Effector CD8-positive, alpha-beta T cell (primary cell): ENCODE measurements at places on chromosomes 7 and 10.

- no peak for DNase-seq
Measured at GRCh38 chr10:104441329-104442000, 87.8 kb downstream of the CFAP58 start.

DNA sequence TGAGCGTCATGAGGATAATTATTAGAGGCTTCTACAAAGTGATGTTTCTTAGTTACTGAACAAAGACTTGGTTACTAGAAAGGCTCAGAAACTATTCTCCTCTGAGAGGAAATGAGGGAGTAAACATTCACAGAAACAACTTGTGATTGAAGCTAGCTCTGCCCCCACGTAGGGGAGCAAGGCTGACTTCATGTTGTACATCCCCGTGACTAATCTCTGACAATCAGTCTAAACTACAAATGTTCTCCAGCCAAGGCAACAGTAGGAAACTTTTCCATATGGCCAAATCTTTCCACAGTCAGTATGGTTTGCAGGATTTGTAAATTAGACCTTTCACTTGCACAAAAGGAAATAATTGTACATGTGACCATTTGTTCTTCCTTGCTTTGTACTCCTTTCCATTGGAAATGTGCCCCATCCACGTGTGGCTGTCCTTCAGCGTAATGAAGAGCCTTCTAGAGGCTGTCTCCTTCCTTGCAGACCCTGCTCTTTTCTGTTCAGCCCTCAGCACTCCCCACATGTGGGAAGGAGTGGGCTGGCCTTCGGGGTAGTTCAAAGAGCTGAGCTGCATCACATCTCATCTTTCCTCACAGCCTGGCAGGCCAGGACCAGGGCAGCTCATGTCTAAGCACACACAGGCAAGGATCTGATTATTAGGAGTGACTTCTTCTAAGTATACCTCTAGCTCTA, 93.5 kb downstream of the PCGF5 start:
- no peak for DNase-seq

DNA sequence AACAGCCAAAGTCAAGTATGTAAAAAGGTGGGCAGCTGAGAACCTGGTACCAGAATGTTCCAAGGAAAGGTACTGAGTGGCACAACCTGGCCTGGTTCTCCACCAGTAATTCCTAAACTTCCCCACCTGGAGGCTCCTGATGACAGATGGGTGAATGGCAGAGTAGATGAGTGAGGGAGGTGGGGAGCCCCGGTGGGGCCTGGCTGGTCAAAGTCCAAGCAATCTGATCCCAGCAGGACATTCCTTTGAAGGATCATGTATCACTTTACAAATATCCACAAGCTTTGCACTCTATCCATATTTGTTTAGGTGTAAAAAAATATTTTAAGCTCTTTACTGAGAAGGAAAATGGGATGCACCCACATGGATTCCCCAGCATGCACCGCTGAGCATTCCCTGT, 250.2 kb downstream of the DPP6 start:
- no peak for DNase-seq

DNA sequence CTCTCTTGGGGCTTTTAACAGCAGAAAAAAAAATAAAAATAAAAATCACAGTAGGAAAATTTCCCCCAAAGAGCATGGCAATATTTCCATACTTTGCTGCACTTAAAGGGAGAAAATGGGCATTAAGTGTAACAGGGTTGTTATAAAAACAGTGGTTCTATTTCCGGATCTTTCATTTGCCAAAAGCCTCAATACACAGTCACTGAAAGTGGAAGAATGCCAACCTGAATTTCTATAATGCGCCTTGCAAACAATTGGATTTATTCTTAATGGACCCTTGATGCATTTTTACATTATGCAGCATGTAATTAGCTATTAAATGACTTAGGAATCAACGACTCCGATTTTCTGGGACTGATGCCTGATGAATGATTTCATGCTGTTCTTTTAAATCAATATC, 127.6 kb upstream of the NANOS1 start:
- DNase-seq, result no peak

- no peak for DNase-seq
Measured at GRCh38 chr10:107790271-107790670, 625.8 kb upstream of the SORCS1 start.

DNA sequence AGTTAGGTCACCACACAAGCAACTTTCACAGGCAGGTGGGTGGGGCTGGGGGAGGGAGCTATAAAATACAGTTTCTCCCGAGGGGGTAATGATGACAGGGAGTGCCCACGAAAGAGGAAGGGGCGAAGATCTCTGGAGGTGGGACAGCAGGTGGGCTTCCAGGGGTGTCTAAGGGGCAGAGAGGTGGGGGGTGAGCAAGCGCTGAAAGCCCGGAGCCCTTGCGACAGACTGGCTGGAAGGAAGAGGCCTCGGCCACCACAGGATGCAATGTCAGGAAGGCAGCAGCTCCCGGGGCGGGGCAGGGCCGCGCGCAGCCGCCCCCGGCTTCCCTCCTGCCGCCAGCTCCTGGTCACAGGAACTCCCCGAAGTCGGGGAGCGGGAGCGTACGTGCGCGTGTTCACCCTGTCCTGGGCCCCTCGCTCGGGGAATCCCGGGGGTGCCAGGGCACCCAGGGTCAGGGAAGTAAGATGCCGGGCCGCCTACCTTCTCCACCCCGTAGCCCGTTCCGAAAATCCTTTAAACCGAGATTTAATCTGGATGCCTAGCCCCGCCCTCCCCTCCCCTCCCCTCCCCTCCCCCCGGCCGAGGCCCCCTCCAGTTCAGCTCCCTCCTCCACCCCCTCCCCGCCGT, 105.2 kb upstream of the PPIF start:
- DNase-seq, result no peak

GRCh38 chr10:125880719-125881118, 373 bp downstream of the DHX32 start:
- no peak for DNase-seq

DNA sequence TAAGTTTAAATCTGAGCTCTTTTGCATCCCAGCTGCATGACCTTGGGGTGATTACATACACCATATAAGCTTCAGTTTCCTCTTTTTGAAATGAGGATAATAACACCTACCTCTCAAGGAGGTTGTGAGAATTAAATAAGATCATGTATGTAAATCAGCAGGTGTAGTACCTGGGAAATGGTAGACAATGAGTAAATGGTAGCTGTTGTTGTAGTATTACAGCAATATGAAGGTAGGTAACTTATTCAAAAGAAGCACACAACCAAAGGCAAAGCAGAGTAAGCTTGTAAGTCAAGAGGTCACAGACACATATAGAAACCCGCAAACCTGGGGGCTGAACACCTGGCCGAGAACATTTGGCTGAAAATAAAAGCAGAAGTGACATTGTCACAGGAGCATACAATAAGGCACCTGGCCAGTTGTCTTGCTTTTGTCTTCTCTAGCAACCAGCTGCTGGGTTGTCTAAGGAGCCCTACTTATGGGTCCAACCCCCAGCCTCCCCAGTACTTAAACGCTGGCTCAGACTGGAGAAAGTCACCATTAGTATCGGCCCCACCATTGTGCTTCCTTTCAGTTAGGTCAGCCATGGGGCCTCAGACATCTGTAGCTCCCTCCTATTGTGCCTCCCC, 203.6 kb upstream of the MKLN1 start:
- no peak for DNase-seq

DNA sequence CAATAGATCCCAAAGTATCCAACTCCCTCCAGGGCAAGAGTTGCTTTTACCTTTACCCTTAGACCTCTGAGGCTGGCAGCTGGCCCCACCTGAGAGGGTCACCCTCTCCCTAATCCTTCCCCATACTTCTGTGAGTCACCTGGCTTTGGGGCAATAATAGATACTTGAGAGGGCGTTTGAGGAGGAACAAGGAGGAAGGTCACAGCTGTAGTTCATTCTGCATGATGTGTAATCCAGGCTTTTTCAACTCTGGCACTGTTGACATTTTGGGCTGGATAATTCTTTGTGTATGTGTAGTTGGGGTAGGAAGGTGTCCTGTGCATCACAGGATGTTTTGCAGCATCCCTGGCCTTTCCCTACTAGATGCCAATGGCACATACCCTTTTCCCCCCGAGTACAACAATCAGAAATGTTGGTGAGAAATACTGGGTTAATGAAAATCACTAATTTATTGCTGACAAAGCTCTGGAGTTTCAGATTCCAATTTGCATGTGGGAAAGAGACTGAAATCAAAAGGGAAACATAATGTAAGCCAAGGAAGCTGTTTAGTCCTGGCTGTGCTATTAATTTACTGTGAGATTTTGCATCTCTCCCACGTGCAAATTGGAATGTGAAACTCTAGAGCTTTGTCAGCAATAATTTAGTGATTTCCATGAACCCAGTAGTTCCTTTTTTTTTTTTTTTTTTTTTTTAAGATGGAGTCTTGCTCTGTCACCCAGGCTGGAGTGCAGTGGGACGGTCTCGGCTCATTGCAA, 3.6 kb downstream of the BLVRA start:
- no peak for DNase-seq

DNA sequence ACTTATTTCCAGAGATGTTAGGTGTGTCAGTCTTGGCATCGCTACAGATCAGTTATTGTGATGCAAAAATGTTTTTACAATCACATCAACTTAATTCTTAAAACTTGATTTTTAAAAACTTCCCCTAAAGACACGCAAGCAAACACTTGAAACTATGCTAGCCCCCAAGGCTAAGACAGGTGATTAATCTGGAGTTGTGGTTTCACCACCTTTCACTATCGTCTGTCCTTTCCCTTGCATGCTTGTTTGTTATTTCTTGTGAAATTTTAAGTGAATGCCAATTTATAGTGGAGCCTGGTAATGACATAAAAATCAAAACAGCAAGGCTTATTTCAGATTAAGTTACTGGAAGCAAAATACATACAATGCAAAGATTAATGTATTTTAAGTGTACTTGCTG, 70.4 kb downstream of the SLC35B4 start:
- no peak for DNase-seq

- no peak for DNase-seq
Measured at GRCh38 chr10:108583877-108584276, 1339.4 kb downstream of the XPNPEP1 start.

- no peak for DNase-seq
Measured at GRCh38 chr7:136956671-136957070, 88.2 kb downstream of the CHRM2 start.

DNA sequence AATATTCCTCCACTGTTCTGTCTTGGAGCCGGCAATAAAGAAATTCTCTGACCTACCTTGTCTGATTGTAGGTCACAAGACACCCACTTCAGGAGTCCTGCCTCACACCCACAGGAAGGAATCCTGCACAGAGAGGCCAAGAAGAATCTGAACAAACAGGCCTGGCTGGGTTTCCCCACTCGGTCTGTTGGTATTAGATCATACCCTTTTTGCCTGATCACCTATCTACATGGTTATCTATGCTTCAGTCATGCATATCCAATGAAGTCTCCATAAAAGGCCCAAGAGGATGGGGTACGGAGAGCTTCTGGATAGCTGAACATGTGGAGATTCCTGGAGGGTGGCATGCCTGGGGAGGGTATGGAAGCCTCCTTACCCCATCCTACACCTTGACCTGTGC, 12.3 kb downstream of the OGDH start:
- DNase-seq, result no peak

- no peak for DNase-seq
Measured at GRCh38 chr7:80719261-80719660, 80.8 kb downstream of the CD36 start.

DNA sequence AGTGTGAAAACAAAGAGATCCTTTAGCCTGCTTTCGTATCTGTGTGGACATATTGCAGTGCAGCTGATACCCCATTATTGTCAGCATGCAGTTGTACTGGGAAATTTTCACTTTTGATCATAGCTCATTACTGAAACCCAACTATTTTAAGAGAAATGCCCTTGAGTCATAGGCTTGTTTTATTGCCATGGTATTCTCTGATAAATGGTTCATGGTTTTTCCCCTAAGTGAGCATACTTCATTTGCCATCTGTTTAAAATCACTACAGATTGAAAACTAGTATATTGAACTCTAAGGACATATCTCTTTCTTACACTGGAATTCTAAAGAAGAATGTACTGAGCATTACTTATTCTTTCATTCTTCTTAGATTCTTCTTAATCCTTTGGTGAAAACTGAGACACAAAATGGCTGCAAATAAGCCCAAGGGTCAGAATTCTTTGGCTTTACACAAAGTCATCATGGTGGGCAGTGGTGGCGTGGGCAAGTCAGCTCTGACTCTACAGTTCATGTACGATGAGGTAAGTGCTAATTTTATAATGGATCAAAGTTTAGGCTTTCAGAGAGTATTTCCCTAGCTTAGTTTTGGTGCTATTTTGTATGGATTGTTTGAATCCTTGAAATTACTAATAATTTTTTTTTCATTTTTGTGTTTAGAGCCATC, 63.0 kb downstream of the RALA start:
- no peak for DNase-seq

- no peak for DNase-seq
Measured at GRCh38 chr7:2374830-2375728, 20.5 kb downstream of the EIF3B start.

GRCh38 chr7:128836729-128837348, 6.6 kb downstream of the FLNC start:
- no peak for DNase-seq

DNA sequence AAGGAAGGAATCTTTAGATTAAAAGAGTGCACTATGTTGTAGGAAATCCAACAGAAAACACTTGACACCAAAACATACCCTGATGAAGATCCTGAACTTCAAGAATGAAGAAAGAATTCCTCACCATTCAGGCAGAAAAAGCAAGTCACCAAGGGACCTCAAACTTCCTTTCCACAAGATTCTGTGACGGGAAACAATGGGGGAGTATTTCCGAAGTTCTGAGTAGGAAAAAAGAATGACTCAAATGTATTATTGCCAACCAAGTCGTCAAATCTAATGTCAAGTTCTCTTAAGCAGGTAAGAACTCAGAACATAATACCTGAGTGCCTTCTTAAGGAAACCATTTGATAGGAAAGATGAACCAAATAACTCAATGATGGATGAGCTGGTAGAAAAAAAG, 44.7 kb upstream of the MTURN start:
- DNase-seq, result no peak

DNA sequence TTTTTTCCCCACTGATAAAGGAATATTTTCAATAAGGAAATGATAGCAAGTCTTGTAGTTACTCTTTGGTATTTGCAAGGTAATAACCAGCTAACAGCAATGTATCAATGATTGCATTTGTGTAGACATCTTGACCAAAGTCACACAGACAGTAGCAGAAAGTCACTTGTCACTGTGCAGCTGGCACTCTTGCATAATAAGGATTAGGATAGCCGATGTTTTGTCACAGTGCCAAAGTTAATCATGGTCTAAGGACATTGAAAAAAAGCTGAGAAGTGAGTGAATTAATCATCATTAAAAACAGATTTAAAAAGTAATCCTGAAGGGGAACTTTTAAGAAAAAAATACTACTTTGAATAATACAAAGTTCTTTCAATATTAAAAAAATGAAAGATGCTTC, 834.3 kb upstream of the C7orf33 start:
- no peak for DNase-seq

DNA sequence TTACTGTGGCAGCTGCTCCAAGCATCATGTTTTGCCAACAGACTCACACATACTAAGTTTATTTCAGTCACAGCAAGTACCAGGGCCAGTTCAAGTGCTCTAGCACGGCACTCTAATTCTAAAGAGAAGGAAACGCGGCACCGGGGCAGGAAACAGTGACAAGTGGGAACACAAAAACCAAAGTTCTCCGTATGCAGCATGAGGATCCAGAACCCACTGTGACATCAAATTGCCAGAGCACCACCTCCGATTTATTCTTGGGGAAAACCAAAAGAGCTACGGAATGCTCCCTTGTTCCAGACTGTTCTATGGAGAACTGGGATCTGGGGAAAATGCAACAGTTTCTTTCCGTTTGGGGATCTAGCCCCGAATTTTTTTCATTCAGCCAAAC, 448 bp upstream of the PTER start:
- peak; percentile 6 for DNase-seq

GRCh38 chr7:22234227-22234626, 122.7 kb downstream of the RAPGEF5 start:
- DNase-seq, result no peak

- no peak for DNase-seq
Measured at GRCh38 chr7:150415161-150416153, 35.0 kb upstream of the GIMAP8 start.
